Activated CD4-positive, alpha-beta T cell treated with anti-CD3 and anti-CD28 coated beads, Interleukin-2, amount 50 U/mL, for 4 hours (primary cell): ENCODE measurements at places on chromosomes 5 and 9.

DNA sequence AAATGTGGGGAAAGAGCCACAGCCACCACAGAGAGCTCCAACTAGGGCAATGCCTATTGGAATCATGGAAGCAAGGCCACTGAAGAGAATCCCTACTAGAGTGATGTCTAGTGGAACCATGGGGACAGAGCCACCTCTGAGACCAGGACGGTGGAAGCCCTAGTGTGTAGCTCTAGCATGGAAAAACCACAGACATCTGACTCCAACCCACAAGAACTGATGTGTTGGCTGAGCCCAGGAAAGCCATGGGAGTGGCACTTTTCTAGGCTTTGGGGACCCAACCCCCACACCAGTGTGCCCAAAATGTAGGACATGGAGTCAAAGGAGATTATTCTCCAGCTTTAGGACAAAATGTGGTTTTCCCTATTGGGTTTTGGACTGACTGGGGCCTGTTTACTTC, 721.9 kb downstream of the BRINP1 start:
- no peak for DNase-seq

DNA sequence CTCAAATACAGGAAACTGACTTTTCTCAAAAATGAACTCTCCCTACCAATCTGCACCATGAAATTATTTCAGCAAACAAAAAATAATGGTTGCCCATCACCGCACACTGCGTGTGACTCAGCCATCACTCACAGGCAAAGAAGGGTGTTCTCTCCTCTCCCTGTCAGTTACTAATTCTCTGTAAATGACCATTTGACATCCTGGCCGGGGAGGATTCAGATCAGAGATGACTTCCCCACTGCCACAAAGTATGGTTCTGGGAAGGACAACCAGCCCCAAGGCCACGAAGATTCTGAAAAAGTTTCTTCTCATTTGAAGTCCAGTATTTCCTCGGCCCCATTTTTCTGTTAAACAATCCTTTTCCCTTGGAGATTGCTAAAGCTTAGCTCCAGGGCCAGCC, 199.4 kb downstream of the AUH start:
- no peak for DNase-seq

GRCh38 chr9:38761999-38762398, 42.1 kb upstream of the FAM240B start:
- DNase-seq = no peak

- DNase-seq = no peak
Measured at GRCh38 chr5:145898171-145898570, 25.4 kb upstream of the GRXCR2 start.

DNA sequence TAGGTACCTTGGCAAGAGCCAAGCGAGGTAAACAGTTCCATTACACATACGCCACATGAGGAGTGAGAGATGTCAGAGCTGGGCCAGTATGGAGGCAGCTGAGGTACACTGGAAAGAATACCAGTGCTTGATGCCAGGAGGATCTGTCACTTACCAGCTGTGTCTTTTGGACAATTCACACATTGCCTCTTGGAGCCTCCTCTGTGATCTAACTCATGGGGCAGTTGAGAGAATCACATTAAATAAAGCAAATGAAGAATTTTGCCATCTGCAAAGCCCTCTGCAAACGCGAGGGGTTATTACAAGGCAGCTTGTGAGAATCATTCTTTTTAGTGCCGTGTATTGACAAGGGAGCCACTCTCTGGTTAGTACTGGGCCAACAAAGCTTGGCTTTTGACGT, 429.7 kb upstream of the KLF4 start:
- no peak for DNase-seq

DNA sequence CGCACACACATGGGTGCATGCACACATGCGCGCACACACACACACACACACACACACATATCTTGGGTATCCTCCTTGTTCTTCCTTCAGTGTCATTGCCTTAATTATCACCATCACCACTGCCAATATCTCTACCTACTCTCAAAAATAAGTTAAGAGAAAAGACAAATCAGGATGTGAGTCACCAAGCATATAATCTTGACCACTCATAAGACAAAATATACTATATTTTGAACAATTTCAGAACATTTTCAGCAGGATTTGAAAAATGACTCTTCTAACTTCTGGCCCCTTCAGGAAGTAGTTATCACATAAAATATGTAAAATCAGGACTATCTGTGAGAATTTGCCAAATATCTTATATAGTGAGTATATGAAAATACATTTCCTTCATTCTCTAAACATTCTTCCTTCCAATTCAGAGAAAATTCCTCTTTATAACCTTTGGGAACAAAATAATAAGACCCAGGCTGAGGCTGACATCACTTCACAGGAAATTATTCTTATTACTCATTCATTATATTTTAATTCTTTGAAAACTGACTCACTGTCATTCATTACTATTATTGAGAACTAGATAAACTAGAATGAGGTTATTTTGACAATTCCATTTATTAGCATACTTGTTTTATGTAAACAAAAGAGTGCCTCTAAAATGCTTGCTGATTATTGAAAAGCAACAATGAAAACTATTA, 772.0 kb upstream of the ACO1 start:
- no peak for DNase-seq

DNA sequence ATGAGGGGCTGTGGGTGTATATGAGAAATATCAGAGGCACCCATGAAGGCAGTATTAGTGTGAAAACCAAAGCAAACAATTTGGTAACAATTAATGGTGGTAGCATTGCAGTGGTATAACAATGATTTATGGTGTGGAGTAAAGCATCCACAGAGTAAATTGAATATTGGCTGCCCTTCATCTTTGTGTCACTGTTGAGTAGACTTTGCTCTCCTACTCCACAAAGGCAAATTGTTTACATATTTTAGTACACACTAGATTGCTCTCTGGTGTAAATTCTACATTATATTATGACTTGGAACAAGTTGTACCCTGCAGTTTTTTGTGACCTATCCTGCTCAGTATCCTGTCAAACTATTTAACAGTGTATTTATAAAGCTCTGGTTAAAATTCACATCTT, 455.5 kb upstream of the RORB start:
- DNase-seq = no peak

DNA sequence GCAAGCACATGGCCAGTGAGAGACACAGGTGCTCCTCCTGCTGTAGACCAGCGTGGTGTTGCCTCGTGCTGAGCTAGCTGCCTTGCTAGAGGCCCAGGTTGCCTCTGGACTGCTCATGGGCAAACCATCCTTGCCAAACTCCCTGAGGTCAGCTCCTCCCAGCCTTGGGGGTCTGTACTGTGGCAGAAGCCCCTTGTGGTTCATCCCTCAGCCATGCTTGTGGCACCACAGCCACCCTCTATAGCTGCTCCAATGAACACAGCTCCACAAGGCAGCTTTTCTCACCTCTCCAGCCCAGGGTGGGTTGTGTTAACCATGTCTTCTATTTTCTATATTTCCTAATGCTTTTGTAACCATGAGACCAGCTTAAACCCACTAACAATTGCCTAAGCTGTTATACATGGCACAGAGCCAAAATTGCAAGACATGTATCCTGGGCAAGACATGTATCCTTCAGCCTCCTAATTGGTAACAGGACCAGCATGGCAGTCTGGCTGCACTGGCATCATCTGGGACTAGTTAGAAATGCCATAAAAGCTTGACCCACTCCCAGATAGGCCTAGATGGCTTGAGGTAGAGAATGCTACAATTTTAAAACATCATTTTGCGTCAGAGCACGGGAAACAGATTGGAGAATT, 183.1 kb upstream of the S1PR3 start:
- DNase-seq = no peak

DNA sequence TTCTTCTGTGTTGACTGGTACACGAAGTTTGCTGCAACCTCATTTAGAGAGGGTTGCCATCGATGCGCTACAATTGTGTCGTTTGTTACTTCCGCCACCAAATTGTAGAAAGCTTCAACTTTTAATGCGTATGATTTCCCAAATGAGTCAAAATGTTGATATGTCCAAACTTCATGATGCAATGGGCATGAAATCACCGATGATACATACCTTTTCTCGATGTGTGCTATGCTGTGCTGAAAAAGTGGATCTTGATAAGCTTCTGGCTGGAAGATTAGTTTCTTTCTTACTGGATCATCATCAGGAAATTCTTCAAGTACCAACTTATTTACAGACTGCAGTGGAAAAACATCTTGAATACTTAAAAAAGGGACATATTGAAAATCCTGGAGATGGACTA, 65.7 kb downstream of the TMEM38B start:
- DNase-seq = no peak

- DNase-seq = no peak
Measured at GRCh38 chr5:181224390-181225229, 1.5 kb downstream of the TRIM41 start.

GRCh38 chr5:142110046-142110531, 1.5 kb downstream of the NDFIP1 start:
- DNase-seq = no peak

GRCh38 chr5:78813286-78813685, 164.7 kb upstream of the LHFPL2 start:
- no peak for DNase-seq

GRCh38 chr9:95132366-95133324, 184.9 kb downstream of the FANCC start:
- no peak for DNase-seq

DNA sequence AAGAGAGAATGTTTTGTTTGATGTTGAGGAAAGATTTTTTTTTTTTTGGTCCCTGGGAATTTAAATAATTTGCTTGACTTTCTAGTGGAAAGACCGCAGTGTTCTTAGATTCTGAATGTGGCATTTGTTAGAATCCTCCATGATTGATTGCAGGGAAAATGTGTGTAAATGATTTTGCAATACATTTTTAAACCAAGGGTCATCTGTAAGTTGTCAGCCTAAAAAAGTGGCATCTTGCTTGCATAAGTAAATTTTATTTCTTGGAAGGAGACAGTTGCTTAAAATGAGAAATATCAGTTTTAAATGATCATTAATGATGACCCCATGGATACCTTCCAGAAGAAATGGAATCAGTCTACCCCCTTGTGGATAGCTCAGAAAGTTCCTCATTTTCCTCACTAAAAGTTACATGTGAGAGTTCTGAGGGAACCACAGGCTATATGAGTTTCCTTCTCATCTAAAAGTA, 105.1 kb upstream of the SLC25A48 start:
- DNase-seq = no peak

- DNase-seq = no peak
Measured at GRCh38 chr5:71471193-71471592, 15.7 kb downstream of the BDP1 start.

- no peak for DNase-seq
Measured at GRCh38 chr9:133453651-133454050, 6.1 kb upstream of the CACFD1 start.

DNA sequence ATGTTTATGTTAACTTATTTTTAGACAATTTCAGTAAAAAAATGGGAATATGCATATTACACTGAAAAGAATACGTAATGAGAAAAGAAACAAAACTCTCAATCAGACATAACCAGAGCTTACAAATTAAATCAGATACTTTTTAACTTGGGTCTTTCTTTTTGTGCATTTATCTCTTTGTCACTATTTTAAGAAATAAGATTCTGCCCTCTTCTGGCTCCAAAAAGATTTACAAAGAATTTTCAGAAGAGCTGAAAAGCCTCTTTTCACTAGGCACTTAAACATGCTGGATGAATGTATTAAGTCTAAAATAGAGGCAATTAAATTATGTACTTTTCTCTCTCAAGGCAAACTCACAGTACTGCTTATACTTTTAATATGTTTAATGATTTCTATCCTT, 55.5 kb downstream of the CEP120 start:
- no peak for DNase-seq

DNA sequence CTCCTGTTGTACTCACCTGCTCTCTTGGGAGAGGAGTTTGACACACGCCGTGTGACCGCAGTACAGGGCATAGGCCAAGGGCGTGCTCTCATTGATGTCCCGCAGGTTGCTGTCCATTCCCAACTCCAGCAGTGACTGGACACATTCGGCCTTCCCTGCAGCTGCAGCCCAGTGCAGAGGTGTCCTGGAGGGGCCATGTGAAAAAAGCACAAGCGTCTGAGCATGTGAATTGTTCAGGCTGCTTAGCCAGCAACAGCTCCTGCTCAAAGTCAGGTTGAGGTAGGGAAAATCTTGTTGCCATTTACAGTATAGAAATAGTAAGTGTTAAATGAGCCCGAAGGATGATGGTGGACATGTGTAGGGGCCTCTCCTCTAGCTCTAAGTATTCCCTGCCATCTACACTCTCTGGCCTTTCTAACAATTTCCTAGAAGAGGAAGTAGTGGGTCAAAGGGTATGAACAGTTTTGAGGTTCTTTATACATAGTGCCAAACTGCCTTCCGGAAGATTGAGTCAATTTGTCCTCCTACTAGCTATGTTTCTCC, 116.5 kb downstream of the ANKRD55 start:
- DNase-seq = no peak

- no peak for DNase-seq
Measured at GRCh38 chr9:119781886-119782285, 412.7 kb upstream of the BRINP1 start.

DNA sequence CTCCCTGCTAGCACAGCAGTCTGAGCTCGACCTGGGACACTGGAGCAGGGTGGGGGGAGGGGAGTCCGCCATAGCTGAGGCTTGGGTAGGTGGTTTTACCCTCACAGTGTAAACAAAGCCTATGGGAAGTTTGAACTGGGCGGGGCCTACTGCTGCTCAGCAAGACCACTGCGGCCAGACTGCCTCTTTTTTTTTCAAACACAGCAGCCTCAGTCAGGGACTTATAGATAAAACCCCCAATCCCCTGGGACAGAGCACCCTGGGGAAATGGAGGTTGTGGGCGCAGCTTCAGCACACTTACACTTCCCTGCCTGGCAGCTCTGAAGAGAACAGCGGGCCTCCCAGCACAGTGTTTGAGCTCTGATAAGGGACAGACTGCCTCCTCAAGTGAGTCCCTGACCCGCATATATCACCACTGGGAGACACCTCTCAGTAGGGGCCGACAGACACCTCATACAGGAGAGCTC, 151.1 kb upstream of the APC start:
- DNase-seq = no peak

GRCh38 chr9:26722755-26723154, 169.8 kb downstream of the CAAP1 start:
- no peak for DNase-seq

GRCh38 chr5:93330506-93330905, 250.5 kb downstream of the NR2F1-AS1 start:
- DNase-seq = no peak

DNA sequence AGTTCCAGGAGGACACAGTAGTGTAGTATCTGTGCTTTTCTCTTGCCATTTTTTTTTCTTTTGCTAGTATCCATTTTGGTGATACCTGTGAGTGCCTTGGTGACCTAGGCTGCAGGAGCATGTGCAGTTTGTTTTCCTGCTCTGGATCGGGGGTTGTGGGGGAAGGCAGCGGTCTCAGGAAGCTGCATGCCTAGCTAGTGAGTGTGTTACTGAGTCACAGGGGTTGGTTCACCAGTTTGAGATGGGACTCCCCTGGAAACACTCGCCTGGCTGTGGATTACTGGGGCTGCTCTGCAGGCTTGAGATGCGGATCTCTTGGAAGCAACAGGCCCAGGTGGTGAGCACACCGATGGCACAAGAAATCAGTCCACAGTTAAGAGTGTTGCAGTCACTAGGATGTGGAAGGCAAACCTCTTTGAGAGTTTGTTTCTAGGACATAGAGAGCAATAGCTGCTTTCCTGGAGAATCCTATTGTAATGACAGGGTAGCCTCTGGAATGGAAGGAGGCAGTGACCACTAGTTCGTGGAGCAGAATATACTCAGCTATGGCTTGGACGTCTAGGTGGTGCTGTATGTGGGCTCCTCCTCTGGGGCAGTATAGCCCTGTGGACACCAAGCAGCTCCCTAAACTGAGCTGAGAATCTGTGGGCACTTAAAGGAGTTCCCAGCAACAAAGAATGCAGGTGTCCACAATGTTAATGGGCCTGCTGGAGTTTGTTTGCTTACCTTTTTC, 20.0 kb upstream of the SPATA31E1 start:
- no peak for DNase-seq
